ENCODE measurements at places on chromosomes 6 and 20.

- DNase-seq = no peak
These were observed 9.3 kb upstream of the NEDD9 start for GRCh38 chr6:11241793-11242201.

DNA sequence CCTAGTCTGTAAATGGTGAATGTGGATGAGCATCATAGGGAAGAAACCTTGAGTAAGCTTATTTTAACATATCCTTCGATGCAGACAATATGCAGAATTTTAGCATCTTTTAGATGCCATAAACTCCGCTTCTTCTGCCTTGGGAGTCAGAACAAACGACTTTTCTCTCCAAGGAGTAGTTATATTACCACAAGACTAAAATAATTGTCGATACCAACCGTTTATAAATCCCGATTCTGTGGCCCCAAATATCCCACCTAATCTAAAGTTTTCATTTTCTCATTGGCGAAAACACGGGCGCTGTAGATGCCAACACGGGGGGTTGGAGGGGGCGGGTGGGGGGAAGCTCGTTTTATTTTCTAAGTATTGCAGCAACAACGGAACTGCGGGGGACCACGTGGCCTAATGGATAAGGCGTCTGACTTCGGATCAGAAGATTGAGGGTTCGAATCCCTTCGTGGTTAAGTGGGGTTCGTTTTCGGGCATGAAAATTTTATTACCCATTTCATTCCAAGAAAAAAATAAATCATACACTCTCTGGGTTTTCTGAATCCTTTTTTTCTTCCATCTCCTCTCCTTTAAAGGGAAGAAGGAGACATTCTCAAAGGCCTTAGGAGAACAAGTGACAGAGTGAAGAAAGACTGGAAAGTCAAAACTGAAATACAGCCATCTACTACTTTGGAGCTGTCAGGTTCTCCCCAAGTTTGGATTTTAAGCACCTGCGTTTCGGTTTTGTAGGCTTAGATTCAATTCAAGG lies 65.5 kb upstream of the BTN3A2 start:
- DNase-seq = no peak

- no peak for DNase-seq
These were observed 351.8 kb downstream of the FRK start for GRCh38 chr6:115708850-115709249.

GRCh38 chr20:539191-539590 lies 4.4 kb downstream of the CSNK2A1 start:
- no peak for DNase-seq

GRCh38 chr6:170092826-170093225 lies 198.1 kb downstream of the DLL1 start:
- DNase-seq = no peak

GRCh38 chr6:4802312-4802935 lies 26.2 kb downstream of the CDYL start:
- DNase-seq = peak; percentile 30

DNA sequence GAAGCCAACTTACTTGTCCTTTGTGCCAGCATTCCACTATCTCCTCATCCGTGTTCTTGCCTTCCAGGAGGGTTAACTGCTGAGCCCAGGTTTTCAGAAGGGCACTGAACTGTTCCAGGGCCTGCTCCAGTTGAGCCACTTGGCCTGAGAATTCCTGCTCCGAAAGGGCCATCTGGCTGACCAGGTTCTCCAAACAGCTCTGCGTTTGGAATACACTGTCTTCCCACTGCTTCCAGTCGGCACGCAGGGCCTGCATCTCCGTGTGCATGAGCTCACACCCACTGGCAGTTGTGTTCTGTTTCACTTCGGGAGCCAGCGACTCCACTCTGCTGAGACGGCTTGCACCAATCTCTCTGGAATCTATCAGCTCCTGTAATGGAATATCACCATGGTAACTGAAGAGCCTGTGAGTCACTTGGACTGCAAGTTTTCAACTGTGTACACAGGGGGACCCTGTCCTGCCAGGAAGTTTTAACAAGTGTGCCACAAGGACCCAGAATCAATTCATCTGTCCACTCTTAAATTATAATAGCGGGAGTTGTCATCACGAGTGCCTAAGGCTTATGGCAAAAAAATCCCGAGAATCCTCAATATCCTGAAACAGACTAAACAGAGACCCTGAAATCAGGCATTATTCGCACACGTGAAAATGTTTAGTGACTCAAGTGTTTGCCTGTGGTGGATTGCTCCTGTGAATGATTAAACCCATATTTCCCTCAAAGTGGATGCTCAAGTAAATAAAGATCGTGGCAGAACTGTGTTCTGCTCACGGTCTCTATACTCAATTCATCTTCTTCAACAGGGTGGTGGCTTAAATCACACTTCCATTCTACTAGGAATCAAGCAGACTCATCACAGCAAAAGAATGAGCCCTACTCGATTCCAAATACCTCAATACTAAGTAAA lies 255.9 kb downstream of the SYNE1 start:
- DNase-seq = no peak

DNA sequence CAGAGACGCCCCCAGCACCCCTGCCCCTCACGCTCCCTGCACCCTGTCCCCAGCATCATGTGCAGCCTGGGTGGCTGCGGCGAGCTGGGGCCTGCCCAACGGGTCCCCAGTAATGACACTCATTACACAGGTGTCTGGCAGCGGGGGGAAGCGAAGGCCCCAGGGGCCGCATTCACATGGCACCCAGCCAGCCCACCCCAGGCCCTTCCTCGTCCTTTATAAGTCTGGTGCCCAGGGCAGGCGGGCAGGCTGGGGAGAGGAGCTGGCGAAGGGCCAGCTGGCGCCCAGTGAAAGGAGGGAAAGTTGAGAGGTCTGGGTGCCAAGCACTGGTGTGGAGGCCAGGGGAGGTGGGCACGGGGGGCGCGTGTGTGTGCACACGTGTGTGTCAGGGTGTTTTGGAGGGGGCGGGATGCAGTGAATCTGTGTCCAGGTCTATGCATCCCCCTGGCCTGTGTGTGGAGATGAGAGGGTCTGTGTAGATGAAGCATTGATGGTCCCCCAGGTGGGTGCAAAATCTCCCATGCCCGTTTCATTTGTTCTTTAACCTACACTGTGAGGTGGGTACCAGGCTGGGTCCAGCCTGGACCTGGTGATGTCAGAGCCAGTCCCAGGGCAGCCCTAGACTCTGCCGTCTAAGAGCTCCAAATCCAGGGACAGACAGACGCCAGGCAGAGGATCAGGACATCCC lies 105.3 kb downstream of the CEBPB start:
- DNase-seq = no peak

DNA sequence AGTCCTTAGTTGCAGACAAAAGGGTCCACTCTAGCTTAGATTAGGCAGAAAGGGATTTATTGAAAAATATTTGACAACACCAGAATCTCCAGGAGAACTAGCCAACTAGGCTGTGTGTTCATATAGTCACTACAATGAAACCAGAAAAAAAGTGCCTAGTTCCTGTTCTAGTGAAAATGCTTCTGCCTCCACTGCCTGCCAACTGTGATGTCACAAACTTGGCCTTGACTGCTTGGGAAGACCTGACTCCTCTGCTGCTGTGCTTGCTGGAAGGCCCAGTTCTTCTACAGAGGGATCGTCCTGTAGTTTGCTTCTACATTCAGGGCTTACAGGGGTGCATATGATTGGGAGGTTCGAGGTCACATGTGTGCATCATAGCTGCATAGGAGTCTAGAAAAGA lies 40.3 kb upstream of the XRN2 start:
- no peak for DNase-seq

DNA sequence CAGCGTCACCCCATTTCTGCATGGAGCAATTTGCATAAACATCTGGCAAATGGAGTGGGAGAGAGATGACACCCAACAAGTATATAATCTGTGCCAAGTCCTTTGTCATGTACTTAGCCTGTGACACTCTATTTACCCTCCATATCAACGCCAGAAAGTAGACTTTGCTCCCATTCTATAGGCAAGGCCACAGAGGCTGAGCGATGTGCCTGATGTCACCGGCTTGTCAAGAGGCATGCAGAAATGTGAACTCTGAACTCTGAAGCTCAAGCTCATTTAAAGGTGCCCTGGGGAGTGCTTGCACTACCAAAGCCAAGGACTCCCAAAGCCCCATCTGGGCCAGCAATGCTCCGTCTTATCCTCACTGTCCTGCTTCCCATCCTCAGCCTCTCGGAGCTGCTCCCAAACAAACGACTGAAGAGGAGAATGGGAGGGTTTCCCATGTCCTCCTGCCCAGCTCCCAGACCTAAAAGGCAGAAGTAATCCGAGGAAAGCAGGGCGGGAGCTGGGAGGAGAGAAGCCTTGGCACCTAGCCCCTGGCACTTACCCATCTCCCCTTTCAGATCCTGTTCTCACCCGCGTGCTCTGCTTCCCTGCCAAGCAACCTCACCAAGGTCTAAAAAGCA lies 9.2 kb downstream of the CPNE5 start:
- no peak for DNase-seq

DNA sequence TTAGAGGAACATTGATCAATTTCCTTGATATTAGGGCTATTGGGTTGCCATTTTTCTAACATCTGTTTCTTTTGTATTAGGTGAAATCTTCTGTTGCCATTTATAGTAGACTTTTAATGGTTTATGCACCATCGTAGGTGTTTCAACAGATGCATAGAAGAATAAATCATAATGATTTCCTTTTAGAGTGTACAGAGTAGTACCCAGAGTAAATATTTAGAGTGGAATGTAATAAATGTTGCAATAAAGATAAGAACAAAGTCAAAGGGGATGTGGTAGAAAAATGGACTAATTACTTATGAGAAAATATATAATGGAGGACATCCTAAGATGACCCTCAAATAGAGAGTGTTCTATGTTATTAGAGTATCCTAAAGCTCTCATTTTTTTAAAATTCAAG lies 643.0 kb upstream of the CITED2 start:
- no peak for DNase-seq

- DNase-seq = no peak
These were observed 16.2 kb downstream of the LATS1 start for GRCh38 chr6:149701714-149702113.

GRCh38 chr6:41874741-41875140 lies 20.4 kb downstream of the USP49 start:
- no peak for DNase-seq

GRCh38 chr6:127376685-127377084 lies 33.3 kb upstream of the ECHDC1 start:
- DNase-seq = no peak

GRCh38 chr6:122431780-122432179 lies 32.3 kb downstream of the HSF2 start:
- DNase-seq = no peak

DNA sequence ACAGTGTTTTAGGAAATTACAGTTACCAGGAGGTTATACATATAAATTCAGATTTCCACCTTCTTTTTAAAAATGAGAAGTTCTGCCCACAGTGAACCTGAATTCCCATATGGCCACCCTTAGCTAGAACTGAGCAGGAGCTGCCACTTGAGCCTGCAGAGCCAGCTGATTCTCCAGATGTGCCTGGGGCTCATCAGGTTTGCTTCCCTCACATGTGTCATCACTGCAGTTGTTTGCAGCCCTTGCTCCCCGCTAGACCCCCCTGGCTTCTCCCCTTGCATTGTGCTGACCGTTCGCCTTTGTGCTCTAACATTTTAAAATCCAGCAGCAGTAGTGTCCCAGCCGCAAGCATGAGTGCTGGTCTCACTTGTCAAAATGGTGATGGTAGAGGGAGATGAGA lies 131.1 kb downstream of the UTRN start:
- DNase-seq = no peak

GRCh38 chr6:109187399-109188114 lies 92.2 kb downstream of the CEP57L1 start:
- peak; percentile 71 for DNase-seq

GRCh38 chr6:4794140-4794707 lies 18.0 kb downstream of the CDYL start:
- DNase-seq = no peak

DNA sequence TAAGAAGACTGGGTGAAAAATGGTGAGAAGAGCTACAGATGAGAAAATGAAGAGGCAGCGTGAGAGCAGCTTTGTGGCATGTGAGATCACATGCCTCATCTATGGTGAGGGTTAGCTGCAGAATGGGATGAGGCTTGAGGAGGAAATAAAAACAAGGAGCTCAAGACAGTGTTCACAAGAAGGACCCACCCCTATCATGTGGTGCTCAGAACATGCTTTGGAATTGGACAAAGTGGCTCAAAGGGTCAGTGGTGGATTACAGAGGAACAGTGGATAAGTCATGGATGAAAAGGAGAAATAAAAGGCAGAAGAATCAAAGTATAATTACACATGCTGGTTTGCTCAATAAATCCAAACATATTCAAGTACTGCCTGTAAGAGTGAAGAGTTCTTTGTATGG lies 126.9 kb upstream of the UST start:
- no peak for DNase-seq

GRCh38 chr20:60507087-60507694 lies 549.0 kb downstream of the CDH26 start:
- DNase-seq = no peak

GRCh38 chr6:35031611-35032529 lies 109.3 kb downstream of the TCP11 start:
- DNase-seq = no peak

- DNase-seq = no peak
These were observed 83.2 kb upstream of the EYA4 start for GRCh38 chr6:133157995-133158394.

GRCh38 chr6:157672726-157673412 lies 150.2 kb upstream of the SNX9 start:
- no peak for DNase-seq

DNA sequence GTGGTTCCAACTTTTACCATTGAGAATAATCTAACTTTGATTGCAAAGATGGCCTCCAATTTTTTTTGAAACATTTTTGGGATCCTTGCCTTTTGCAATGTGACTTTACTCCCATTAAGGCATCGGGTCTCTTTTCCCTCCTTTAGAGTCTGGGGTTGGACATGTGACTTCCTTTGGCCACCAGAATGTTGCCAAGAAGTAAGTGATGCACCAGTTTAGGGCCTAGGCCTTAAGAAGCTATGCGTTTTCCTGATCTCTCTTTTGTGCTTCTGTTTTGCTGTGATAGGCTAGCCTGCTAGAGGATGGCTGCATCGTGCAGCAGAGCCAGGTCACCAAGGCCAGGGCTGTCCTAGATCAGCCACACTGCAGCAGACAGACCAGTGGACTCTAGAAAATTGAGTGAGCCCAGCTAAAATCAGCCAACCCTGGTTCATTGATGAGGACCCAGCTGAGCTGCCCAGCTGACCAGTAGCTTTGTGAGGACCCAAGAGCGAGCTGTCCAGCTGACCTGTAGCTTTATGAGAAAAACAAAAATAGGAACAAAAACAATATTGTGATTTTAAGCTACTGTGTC lies 594.0 kb upstream of the JAG1 start:
- DNase-seq = no peak

DNA sequence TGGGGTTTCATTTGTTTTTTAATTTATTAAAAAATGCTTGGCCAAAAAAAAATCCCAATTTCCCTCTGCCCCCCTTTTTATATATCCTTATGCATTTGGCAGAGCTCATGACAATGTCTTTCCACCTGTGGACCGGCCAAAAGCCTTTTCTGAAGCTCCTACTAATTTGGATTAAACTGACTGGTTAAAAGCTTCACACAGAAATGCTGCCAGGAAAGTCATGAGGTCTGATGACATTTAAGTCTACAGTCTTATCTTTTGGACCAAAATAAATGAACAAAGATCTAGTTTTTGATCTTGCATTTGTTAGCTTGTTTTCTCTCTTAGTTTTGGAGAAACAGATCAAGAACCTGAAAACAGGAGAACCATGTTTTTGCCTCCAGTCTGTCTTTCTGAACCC lies 66.1 kb downstream of the TRMT11 start:
- DNase-seq = no peak

- no peak for DNase-seq
These were observed 133.7 kb downstream of the TFAP2C start for GRCh38 chr20:56762829-56763228.

Data from B cell (primary cell).